ENCODE measurements at places on chromosomes 12 and 14. TPM values are rescaled to one million over a fixed set of nuclear protein-coding genes. Genes with fewer than 3 reads are reported as not detected.

Gene TAS2R30
- 2.8 TPM for total RNA-seq

Gene SSPN
- 1.5 TPM for total RNA-seq

Gene DEGS2
- total RNA-seq = 1.4 TPM

Gene SMCO2
- total RNA-seq = 0.43 TPM

Gene INF2
- 63.9 TPM for total RNA-seq

Gene ST8SIA1
- total RNA-seq = 0.85 TPM

Gene CLEC4E
- not detected for total RNA-seq

Gene KCNMB4
- 1.9 TPM for total RNA-seq

Gene CD27
- not detected for total RNA-seq

Gene TMTC1
- total RNA-seq = 16.6 TPM

Gene CDKL1
- total RNA-seq = 14.2 TPM

Gene LUM
- total RNA-seq = 0.21 TPM

Gene STAT2
- total RNA-seq = 88.7 TPM

Gene CCDC92
- 5.1 TPM for total RNA-seq

Gene WDHD1
- total RNA-seq = 10.4 TPM

Gene SCN8A
- 0.64 TPM for total RNA-seq

Gene KRT79
- total RNA-seq = 0.21 TPM

Gene SERPINA9
- not detected for total RNA-seq

Gene AP5M1
- 15.2 TPM for total RNA-seq

Gene ENDOU
- not detected for total RNA-seq

Gene CMKLR1
- not detected for total RNA-seq

Gene TNS2
- total RNA-seq = 0.43 TPM

Gene GSKIP
- total RNA-seq = 103 TPM

Gene SAMD15
- total RNA-seq = 0.72 TPM

Gene PROX2
- total RNA-seq = not detected

Gene GCH1
- 12.5 TPM for total RNA-seq

Gene CDKN1B
- 35.8 TPM for total RNA-seq

Gene CNTN1
- 9.8 TPM for total RNA-seq

Gene CCDC175
- total RNA-seq = not detected

Gene RNASE1
- not detected for total RNA-seq

Gene MYL2
- not detected for total RNA-seq

Gene KLRC2
- total RNA-seq = not detected

Gene EFS
- total RNA-seq = 7.7 TPM

Gene KRT82
- total RNA-seq = not detected

Gene PTPRB
- 0.21 TPM for total RNA-seq

Gene IKZF4
- not detected for total RNA-seq

Gene VAMP1
- 0.21 TPM for total RNA-seq

Gene TMEM253
- 0.24 TPM for total RNA-seq

Gene TAS2R50
- 0.96 TPM for total RNA-seq

Gene IPO4
- total RNA-seq = 45.6 TPM

Gene PTPN21
- 4.7 TPM for total RNA-seq

Gene ASB8
- total RNA-seq = 10.4 TPM

Gene NYNRIN
- total RNA-seq = 7.0 TPM

Gene KRT6A
- total RNA-seq = 10,410 TPM

Gene IFNG-AS1
- total RNA-seq = under 0.01 TPM

Gene TAS2R19
- total RNA-seq = 1.2 TPM

Gene CLEC4C
- total RNA-seq = not detected

Gene CALCOCO1
- 44.3 TPM for total RNA-seq

Gene IL22
- not detected for total RNA-seq

Gene PPP1R36
- 0.85 TPM for total RNA-seq

Gene GPR84
- total RNA-seq = not detected

Gene GPX2
- 2.2 TPM for total RNA-seq

Gene EML1
- 11.3 TPM for total RNA-seq

Gene GUCY2C
- not detected for total RNA-seq

Gene GRIN2B
- 0.24 TPM for total RNA-seq
